AG20443 (cell line): ENCODE measurements at places on chromosomes 5 and 9.

DNA sequence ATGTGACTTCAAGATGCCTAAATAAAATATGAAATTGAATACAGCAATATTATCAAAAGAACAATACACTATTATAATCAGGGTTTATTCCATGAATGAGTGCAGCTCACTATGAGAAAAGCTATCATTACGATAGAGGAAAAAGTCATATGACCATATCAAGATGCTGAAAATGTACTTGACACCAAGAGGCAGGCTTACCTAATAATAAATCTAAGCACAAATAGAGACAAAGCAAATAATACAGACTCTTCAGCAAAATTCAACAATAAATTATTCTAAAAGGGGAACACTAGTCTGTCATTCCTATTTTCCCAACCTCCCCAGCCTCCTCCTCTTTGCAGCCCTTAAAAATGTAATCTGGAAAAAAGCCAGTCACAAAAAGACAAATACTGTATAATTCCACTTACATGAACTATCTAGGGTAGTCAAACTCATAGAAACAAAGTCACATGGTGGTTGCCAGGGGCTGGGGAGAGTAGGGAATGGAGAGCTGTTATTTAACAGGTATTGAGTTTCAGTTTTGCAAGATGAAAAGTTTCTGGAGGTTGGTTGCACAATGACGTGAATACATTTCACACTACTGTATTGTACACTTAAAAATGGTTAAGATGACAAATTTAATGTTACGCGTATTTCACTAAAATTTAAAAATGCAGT is 148.4 kb downstream of the NFIB start:
- no peak for DNase-seq

- no peak for DNase-seq
These were observed 56.0 kb downstream of the SLC1A3 start for GRCh38 chr5:36662291-36662851.

DNA sequence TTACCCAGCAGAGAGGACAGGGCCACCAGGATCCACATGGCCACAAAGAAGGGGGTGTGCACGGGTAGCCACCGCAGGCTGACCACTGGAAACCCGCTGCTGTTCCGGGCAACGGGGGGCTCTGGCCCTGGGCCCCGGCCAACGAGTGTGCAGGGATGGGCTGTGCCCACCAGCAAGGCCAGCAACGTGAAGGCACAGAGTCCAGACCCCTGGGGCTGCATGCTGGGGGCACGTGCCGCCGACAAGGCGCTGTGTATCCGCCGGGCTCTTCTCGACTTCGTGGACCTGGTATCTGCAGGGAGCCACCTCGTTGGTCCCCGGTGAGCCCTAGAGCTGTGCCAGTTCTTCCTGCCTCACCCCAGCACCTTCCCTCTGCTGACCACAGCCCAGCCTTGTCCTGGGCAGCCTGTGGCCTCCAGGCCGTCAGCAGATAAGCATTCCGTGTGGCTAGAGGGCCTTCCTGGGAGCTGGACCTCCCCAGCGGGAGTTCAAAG is 42.2 kb upstream of the CEP72 start:
- no peak for DNase-seq

DNA sequence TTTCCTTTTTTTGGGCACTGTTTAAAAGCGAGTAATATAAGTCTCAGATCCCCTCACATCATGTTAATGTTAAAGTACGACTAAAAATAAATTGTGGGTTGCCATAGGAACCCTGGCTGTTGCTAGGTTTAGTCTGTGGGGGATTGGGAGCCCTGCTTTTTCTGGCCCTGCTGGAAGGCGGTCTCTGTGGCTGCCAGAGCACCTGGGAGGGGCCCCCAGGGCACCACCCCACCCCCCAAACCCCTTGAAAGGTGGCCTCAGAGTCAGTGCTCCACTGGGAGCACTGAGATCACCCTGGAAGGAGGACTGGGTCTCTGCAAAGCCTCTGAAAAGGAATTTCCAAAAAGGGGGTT is 66.2 kb upstream of the NEURL1B start:
- no peak for DNase-seq

DNA sequence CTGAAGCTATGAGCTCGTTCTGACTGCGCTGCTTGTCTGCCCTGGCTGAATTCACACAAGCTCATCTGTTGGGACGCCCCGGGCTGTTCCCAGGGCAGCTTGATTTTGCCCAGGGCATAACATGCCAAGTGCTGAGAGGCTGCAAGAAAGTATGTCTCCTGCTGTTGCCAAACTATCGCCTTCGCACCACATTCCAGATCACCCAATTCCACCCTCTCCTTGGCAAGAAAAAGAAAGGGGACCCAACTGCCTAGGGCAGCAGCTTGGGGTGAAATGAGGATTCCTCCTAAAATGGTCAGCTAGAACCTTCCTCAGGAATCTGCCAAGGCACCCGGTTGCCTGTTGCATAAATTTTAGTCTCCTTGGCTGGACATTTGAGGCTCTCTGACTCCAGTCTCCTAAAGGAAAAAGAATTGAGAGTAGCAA is 21.2 kb downstream of the COL15A1 start:
- no peak for DNase-seq

GRCh38 chr9:1454616-1455347 is 404.6 kb downstream of the DMRT2 start:
- DNase-seq, result no peak

DNA sequence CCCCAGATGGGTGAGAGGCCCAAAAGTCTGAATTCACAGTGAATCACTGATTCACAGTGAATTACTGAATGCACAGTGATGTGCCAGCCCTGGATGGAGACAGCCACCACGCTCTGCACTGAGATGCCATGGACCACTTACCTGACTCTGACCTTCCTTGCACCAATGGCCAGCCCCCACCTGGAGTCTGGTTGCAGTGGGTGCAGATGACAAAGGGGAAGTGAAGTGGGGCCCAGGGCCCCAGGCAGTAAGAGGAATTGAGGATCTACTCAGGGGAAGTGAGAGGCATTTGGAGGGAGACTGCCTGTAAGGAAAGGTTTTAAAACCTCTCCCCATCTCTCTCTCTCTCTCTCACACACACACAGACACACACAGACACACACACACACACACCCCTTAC is 412.1 kb downstream of the CYLC2 start:
- DNase-seq, result no peak

DNA sequence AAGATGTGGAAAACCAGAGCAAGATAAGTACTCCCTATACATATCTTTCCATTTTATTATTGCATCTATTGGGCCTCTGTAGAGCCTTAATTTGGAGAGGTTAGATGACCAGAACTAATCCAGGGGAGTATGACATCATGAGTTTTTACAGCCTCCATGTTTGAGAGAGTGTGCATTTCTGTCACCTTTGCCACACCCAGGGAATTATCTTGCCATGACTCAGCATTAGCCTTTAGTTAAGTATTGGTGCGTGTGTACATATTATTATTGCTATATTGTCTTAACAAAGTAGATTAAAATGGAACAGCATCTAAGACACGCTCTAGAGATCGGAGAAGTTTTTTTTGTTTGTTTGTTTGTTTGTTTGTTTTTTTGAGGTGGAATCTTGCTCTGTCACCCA is 27.6 kb downstream of the DIMT1 start:
- no peak for DNase-seq

DNA sequence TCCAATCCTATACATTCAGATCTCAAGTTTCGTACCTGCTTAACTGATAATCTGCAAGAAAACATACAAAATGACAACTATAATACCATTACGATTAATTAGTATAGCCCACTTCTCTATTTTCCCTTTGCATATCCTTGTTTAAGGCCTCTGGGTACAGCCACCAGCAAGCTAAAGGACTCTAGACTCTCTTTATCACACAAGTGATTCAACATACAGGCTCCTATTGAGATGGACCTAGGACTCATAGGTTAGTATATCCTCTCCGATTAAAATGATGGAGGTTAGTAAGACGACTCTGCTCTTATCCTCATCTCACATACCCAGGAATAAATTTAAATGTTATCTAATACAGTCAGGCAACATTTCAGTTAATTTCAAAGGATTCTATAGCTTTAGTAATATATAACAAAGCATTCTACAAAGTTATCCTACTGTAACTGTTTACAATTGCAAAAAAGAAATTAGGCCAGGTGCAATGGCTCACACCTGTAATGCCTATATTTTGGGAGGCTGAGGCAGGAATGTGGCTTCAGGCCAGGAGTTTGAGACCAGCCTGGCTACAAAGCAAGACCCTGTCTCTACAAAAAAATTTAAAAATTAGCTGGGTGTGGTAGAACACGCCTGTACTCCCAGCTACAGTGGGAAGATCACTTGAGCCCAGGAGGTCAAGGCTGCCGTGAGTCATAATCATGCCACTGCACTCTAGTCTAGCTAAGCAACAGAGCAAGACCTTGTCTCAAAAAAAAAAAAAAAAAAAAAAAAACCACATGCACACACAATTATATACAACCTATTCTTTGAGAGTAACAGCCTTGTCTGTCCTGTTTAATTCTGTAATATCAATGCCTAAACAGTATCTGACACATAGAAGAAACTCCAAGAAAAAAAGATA is 15.4 kb downstream of the HAUS6 start:
- DNase-seq, result no peak

GRCh38 chr9:108386032-108386431 is 469.8 kb downstream of the ACTL7B start:
- no peak for DNase-seq

- no peak for DNase-seq
These were observed 69.9 kb downstream of the PSAT1 start for GRCh38 chr9:78366827-78367226.

DNA sequence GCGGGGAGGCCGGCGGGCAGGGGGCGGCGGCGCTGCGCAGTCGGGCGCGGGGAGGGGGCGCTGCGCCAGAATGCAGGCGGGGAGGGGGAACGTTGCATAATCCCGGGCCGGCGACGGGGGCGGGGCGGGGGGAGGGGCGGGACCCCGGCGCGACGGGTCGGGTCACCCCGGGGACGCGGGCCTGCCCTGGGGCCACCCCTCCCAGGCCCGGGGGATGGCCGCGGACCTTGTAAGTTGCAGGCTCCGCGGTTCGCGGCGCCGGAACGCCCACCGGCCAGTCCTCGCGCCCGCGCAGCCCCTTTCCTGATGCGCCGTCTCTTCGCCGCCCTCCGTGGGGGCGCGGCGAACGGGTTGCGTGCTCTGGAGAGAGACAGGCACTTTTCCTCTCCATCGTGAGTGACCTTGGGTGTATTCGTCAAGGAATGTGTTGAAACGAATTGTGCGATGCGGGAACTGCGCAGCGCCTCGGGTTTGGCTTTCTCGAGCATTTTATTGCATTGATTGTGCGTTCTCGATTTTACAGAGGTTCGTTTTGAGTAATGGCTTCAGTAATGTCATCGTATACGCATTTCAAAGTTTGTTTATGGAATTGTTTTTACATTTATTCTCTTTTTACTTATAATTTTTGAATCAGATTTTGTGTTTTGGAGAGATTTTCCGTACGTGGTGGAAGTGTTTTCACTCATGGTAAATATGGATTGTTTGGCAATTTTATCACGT is 802 bp downstream of the SPIN1 start:
- peak; percentile 79 for DNase-seq

DNA sequence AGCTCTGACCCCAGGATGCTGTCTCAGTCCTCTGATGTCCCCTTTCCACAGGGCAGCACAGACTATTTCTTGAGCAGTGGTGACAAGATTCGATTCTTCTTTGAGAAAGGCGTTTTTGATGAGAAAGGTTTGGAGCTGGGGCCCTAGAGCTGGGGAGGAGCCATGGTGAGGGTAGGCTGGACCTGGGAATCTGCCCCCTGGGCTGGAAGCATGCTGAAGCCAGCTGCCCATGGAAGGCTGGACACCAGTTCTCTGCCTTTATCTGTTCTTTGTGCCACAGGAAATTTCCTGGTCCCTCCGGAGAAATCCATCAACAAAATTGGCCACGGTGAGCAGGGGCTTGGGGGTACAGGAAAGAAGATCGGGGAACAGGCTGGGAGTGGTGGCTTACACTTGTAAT is 12.9 kb downstream of the PHYHD1 start:
- no peak for DNase-seq

GRCh38 chr9:118563677-118564076 is 805.6 kb downstream of the BRINP1 start:
- peak; percentile 27 for DNase-seq

DNA sequence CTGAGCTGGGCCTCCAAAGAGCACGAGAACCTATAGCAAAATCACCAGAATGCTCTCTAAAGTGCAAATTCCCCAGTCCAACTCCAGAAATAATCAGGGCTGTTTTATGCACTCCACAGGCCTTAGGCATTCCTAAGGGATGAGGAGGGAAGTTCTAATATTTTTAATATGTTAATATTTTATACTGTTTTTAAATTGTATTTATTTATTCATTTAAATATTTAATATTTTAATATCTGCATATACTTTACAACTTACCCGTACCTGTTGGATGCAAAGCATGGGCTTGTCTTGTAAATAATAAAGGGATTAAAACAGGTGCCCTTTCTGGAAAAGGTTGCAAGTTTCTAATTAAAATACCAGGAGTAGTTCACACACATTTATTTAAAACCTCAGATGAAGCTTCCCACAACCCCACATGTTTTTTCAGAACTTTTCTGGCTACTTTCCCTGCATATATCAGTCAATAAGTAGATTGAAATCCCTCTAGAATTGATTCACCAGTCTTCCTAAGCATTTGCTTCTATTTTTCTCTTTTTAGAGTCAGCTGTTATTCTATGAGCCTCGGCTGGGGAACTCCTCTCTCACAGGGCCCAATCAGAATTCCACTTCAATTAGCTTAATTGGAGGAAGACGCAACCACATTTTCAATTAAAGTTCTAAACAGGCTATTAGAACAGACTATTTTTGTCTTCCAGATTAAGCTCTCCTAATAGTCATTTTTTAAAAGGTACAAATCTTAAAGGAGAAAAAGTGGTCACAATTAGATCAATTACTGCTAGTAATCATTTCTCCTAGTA is 140.8 kb downstream of the CDH6 start:
- DNase-seq, result peak; percentile 12

DNA sequence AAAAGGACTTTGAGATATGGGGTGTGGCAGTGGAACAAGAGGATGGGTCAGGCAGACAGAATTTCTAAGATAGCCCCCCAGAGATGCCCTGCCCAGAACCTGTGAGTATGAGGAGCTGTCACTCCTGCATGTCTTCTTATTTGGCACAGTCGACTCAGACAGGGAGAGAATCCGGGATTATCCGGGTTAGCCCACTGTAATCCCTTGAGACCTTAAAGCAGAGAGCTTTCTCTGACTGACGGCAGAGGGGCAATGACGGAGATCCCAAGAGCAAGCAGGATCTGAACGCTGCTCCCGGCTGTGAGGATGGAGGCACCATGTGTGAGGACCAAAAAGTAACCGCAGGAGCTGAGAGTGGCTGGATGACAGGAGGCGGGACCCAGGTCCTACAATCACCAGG is 8.8 kb upstream of the NHP2 start:
- no peak for DNase-seq

DNA sequence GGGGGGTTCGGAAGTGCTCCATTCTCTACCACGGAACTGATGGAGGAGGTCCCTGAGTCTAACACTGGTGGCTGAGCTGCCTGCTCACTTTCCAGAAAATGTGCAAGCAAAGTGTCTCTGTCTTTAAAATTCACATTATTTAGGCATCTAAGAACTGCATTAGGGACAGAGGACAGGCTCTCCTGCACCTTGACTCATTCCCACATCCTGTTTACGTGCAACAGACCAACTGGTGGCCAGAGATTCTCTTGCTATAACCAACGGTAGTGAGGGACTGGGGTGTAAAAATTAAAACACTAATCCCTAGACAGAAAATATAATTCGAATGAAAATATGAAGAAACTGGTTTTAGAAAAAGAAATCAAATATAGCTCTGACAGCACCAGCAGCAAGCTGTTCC is 320.9 kb downstream of the IRX2 start:
- DNase-seq, result no peak
